Inflammatory macrophage treated with lipopolysaccharide for 1 hour (primary cell): ENCODE measurements at places on chromosomes 5 and 9.

DNA sequence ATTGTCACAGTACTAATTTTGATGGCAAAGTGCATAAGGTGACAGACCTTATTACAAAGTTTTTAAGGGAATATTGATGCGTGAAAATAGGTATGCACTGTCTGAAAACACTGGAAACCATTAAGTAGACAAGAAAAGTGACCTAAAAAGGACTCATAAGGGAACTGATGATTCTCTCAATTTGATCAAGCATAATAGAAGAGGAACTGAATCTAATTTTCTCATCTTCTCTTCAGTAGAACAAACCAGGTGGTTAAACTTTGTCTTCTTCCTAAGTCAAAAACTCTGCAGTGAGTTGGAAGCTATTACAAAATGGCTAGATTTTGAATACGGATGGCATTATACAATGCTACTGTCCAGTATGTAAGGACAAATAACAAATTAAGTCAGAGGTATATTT, 53.4 kb downstream of the RNF145 start:
- DNase-seq = no peak

- DNase-seq = peak; percentile 53
Observed at GRCh38 chr9:114611516-114612271, 603 bp downstream of the TMEM268 start.

DNA sequence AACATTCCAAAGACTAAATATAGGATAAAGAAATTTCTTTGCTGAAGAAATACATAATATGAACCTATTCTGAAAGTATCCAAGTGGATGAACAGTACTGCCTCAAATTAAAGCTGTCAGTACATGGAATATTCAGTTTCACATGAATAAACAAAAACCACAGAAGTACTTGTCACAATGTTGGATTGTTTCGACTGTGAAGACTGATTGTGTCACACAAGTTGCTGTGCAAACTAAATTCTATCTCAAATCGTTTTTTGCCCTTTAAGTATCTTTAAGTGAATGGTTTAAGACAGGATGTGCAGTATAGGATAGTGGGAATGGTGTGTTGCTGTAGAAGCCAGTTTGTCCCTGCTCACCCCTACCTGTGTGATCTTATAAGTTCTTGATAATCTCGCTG, 137.4 kb upstream of the OTULINL start:
- no peak for DNase-seq

- no peak for DNase-seq
Observed at GRCh38 chr5:171137768-171138525, 171.1 kb upstream of the TLX3 start.

DNA sequence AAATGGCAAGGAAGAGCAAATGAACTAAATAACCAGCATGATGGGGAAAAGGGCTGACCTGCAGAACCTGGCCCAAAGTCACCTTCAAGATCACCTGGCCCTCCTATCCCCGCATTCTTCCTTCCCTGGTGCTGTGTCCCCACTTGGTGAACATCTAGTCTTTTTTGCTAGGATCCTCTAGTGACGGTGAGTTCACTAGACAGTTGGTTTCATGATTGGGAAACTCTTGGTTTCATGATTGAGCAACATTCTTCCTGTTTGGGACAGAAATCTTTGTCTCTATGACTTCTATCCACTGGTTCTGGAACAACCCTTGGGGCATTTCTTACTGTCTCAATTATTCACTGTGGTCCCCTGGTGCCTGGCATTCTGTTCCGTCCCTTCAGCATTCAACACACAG, 50.2 kb upstream of the DAB2IP start:
- peak; percentile 97 for DNase-seq

DNA sequence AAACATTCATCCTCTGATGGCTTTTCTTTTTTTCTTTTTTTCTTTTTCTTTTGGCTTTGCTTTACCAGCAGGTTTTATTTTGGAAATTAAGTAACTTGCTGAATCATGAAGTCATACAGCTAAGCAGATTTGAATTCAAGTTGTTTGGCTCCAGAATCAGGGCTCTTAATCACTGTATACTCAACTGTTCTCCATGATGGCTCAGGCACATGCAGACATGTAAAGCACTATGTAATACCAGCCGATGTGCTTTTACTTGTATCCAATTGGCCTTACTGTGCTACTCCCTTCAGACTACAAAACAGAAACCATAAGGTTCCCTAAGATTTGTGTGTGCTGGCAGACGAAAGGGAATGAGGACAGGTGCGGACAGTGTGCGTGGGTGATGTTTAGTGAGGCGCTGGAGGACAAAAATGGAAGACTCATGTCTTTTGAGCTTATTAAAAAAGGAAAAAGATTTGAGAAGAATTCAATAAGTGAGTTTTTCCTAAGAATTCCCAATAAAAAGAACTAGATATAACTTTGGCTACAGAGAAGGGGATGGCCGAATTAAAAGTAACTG, 44.7 kb upstream of the OTP start:
- no peak for DNase-seq

DNA sequence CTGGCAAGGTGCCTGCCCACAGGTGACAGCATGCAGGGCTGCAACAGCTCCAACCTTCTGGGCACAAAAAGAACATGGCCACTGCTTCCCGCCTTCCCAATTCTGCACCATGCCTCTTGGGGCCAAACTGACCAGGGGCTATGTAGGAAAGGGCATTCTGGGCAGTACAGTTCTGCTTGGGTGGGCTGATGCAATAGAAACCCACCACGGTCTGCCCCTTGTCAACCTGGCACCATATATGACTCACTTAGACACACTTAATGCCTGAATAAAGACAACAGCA, 40.2 kb upstream of the FCN1 start:
- no peak for DNase-seq

DNA sequence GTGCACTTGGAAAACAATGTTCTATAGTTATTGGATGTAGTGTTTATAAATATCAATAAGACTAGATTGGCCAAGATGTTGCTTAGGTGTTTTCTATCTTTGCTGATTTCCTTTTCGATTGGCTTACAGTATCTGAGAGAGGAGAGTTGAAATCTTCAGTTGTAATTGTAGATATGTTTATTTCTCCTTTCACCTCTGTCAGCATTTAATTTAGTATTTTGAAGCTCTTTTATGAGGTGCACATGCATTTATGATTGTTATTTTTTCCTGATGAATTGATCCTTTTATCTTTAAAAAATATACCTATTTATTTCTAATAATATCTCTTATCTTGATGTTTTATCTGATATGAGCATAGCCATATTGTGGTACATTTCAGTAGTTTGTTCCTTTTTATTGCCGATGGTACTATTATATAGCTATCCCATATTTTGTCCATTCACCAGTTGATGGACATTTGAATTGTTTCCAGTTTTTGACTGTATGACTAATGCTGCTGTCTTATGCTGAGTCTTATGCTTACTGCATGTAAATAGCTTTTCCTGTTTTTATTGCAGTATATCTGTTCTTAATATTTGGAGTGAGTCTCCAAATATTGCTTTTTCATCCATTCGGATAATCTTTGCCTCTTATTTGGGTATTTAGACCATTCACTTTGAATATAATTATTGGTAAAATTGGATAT, 34.7 kb downstream of the ERCC6L2 start:
- DNase-seq = no peak

DNA sequence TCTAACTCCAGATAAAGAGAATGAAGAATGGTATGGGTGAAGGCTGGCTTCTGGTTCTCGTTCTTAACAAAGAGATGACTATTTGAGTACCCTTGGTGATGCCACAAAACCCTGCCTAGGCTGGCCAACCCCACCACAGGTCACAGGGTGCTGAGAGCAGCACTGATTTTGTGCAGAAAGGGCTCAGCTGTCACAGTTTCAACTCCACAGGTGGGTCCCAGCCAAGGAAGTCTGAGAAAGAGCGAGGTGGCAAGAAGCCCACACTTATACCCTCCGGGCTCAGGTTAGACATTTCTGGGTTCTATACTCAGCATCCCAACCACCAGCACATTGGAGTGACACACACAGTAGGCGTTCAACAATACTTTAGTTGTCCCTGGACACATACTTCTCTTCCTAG, 118.1 kb downstream of the SLIT3 start:
- DNase-seq = no peak

GRCh38 chr9:14987858-14988257, 77.6 kb upstream of the FREM1 start:
- no peak for DNase-seq

- DNase-seq = no peak
Observed at GRCh38 chr5:5539590-5539989, 117.1 kb downstream of the ICE1 start.

DNA sequence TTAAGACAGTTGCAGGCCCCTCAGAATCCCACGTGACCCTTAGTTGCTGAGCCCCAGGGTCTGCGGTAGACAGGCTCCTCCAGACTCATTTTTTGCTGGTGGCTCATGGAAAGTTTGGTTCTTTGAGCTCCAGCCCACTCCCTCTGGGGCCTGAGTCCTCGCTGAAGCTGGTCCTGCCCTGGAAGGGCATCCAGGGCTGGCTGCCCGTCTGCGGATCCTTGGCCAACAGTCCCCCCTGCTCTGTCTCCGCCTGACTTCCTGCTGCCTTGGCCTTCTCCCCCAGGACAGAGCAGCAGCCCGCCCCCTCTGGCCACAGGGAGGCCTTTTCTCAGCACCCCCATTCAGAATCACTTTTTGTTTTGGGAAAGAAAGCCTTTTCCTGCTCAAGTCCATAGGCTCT, 24.4 kb downstream of the SLC6A7 start:
- DNase-seq = no peak

GRCh38 chr5:17663182-17663581, 28.9 kb downstream of the TAF11L14 start:
- DNase-seq = no peak

GRCh38 chr9:5622016-5622415, 6.9 kb upstream of the RIC1 start:
- DNase-seq = no peak

- no peak for DNase-seq
Observed at GRCh38 chr9:105339849-105340248, 95.4 kb downstream of the SLC44A1 start.

DNA sequence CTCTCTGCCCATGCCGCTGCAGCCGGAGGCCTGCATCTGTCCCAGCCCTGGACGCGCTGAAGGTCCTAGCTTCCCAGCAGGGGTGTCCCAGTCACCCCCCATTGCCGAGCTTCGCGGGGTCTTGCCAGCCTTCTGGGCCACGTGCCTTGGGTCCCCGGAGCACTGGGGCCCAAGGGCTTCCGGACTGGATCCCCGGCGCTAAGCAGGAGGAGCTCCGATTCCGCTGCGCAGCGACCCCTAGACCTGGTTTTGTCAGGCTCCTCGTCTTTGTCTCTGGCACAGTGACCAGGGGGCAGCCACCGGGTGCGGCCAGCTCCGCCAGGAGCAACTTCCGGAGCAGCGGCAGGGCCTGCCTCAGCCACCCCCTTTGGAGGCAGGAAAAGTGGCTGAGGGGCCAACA, 3.3 kb upstream of the IRX1 start:
- DNase-seq = no peak

- no peak for DNase-seq
Observed at GRCh38 chr5:91797576-91797975, 414.5 kb upstream of the ARRDC3 start.

DNA sequence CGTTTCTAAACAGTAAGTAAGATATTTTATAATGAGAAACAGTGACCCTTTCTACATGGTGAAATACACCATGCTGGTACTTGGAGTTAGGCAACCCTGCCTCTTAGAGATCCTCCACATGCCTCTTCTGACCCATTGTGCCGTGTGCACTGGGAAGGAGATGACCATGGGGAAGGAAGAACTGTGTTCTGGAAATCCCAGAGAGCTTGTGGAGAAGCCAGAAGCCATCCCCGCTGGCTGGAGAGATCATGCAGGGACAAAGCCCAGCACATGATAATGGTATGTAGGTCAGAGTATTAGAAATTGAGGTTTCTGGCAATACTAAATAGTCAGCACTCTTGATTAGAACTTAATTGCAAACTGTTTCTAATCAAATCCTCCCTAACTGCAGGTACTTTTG, 307.3 kb downstream of the FBXL7 start:
- DNase-seq = no peak

DNA sequence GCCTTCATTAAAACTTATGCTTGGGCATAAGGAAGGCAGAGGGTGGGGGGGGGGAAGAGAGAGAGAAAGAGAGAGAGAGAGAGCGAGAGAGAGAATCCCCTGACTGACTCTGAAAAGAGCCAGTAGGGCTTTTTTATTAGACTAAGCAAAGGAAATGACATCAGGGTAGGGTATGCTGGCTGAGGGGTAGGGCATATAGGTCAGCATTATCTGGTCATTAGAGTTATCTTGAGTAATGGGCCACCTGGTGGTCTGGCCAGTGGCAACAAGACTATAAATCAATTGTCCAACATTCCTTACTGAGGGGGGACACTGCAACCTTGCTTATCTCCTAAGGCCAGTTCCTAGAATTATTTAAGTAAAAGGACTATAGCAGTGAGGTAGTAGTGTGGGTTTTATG, 67.2 kb downstream of the TSSK1B start:
- no peak for DNase-seq

DNA sequence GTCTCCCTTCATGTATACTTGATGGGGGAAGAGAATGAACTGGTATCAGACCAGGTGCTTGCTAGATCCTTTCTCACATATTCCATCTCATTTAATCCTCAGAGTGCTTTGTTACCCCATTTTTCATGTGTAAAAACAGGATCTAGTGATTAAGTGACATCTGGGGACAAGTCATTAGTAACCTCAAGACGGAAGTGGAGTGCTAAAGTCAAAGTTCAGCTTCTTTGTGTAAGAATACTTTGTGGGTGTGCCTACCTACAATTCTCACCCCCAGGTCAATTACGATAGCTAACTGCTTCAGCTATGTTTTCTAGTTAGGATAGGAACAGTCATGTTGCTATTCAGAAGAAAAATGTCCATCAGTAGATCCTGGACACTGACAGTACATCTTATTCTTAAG, 3.1 kb upstream of the FAM120AOS start:
- peak; percentile 65 for DNase-seq

DNA sequence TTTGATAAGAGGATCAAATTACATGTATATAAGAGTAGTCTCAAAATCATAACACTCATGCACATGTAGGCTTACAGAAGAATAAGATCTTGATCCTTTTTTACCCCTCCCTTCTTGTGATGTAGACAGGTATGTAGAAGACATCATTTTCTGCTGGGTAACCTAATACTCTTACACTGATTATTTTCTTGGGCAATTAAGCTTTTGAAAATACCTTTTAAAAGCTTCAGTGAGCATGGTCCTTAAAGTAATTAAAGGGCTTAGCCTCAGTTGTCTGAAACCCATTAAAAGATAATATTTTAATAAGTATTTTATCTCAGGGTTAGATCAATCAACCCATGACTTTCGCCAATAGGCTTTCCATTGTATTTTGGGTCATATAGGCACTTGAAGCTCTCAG, 50.6 kb downstream of the ALDH1A1 start:
- DNase-seq = no peak
